ENCODE measurements at places on chromosomes 1 and 21. TPM values are rescaled to one million over a fixed set of nuclear protein-coding genes. Genes with fewer than 3 reads are reported as not detected.

DNA sequence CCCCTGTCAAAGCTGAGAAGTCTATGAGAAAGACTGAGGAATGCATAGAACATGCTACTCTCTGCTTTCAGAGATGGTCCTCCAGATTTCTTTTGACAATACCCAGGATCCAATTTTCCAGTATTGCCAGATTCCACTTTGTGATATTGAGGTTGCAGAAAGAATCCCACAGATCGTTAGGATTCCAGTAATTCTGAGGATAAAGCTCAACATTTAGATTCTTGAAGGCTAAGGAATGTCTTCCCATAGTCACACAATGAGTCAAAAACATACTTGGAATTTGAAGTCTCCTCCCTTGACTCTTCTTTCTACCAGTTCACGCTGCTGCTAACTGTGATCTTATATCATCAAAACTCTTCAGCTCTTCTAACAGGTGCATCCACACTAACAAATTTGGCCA, 57.1 kb downstream of the TNFSF18 start:
- DNase-seq, result no peak

DNA sequence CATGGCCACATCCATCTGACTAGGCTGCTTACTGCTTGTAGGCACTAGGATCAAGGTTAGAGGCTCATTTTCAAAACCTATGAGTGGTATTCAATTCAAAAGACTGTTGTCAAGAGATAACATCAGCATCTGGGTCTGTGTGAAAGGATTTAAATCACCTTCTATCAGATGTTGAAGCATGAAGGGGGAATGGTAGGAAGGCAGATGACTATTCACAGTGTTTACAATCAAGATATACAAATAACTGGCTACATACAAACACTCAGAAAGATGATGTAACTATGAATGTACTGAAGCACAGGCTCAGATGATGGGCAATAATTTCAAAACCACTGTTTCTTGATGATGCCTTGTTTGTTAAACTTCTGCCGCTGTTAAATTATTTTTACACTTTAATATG, 249.2 kb downstream of the SLC45A1 start:
- DNase-seq, result no peak

Gene C8A
- not detected for total RNA-seq

DNA sequence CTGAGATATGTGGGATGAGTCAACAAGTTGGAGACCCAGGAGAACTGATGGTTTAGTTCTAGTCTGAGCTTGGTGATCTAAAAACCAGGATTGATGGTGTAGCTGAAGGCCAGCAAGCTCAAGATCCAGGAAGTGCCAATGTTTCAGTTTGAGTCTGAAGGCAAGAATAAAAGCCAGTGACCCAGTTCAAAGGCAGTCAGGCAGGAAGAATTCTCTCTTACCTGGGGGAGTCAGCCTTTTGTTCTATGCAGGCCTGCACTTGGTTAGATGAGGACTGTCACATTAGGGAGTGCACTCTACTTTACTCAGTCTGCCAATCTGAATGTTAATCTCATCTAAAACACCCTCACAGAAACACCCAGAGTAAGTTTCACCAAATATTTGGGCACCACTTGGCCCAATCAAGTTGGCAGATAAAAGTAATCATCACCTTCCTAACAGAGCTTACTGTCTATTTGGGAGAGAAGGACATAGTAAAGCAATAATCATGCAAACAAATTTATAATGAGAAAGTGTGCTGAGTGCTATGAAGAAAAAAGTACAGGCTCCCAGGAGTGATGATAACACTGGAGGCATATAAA, 63.4 kb downstream of the TSEN15 start:
- no peak for DNase-seq

DNA sequence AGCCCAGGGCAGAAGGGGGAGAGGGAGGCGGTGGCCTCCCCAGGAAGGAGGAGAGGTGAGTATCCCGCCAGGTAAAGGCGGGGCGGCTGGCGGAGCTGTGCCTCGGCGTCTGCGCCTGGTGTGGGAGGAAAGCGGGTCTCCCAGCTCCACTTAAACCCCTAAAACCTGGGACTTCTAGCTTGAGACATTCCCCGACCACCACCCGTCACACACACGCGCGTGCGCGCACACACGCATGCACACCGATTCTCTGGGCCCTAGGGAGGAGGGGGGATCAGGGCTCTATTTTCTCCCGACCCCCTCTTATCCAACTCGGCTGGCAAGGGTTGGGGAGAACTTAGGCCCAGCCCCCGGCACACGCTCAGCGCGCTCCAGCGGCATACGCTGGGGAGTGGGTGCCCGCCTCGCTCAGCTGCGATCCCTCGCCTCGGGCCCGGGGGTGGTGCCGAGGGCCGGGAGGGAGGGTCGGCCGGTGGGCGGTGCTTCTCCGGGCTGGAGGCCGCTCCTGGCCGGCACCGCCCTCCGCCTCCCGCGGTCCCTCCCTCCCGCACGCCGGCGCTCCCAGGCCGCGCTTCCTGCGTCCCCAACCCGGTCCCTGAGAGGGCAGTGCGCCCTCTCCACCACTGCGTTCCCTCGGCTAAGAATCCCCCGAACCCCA, at the start of gene TMEM51:
Gene TMEM51, plus strand, starts transcription at position 564 of the 658 bp plus-strand sequence. CDS start 61,341 bp downstream, outside the sequence.
- DNase-seq, result peak; percentile 60

- DNase-seq, result no peak
Observed at GRCh38 chr21:28885853-28886177, 106.9 kb downstream of the LTN1 start.

Gene OR14C36
- total RNA-seq, result not detected

Gene NES
- 43.2 TPM for total RNA-seq

DNA sequence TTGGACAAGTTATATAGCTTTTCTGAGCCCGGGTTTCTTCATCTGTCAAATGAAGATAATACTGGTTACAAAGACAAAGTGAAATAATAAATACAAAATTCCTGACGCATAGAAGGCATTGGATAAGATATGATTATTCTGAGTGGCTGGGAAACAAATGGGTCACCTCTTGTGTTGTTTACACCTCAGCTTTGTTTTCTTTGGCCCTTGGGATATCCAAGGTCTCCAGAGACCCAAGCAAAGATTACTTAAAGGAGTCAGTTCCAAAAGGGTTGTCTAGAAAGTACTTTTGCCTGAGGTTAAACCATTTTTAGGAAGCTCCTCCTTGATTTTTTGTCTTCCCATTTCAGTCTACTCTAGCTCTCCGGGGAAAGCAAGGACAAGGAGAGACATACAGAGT, 9.7 kb downstream of the KHDRBS1 start:
- DNase-seq, result no peak

DNA sequence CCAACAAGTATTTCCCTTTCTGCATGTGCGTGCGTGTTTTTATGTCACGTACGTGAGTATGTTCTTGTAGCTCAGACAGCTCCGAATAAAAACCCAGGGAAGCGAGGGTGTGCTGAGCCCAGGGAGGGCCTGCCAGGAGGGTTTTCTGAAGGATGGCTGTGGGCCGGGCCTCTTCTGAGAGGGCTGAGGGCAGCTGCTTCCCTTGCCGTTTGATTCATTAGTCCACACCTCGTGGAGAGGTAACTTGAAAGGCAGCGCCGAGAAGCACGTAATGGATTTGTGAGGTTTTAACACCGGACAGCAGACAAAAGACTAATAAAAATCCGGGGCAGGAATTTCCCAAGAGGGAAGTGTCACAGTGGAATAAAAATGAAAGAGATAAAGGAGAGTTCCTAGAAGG, 29.5 kb downstream of the CD247 start:
- DNase-seq, result no peak

DNA sequence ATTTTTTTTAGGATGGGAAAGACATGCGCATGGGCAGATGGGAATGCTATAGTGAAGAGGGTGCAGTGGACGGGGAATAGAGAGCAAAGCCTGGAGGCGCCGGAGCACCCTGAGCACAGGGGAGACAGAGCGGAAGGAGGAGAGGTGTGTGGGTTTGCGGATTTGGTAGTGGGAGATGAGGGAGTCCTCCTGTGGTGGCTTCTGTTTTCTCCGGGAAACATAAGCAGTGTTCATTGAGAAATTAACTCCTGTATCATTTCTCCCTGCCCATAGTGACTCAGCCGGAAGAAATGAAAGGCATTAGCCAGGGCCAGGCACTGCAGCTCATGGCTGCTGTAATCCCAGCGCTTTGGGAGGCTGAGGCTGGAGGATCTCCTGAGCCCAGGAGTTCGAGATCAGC, 4.7 kb upstream of the PTPRF start:
- DNase-seq, result no peak

Gene CXADR
- 405 TPM for total RNA-seq

Gene FCER1A
- not detected for total RNA-seq

GRCh38 chr1:157249326-157249725, 111.1 kb upstream of the ETV3 start:
- no peak for DNase-seq

DNA sequence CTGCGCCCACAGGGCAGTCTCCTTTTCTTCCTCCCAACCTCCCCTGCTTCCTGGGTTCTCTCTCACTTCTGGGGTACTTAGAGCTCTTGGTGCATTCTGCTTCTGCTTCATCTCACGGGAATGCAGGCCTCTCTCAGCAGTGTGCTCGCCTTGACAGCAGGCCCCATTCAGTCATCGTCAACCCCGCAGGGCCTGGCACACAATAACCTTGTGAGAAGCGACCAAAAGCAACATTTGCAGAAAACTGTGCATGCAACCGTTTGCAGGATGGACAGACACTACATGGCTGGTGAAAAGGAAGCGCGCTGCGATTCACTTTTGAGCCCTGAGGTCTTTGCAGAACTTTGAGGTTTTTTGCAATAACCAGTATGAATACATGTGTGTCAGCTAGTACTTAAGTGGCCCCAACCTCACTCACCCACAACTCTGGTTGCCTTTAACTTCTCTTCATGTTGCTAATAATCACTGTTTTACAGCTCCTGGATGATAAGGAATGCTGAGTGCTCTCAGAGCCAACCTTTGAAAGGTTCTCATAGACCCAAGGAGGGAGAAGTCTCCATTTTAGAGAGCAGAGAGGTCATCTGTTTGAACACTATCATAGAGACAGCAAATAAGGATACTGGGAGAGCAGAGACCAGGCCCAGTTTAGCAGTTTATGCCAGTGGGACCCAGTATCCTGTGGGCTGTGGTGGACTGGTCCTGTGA, 2.5 kb upstream of the CD160 start:
- DNase-seq, result no peak

DNA sequence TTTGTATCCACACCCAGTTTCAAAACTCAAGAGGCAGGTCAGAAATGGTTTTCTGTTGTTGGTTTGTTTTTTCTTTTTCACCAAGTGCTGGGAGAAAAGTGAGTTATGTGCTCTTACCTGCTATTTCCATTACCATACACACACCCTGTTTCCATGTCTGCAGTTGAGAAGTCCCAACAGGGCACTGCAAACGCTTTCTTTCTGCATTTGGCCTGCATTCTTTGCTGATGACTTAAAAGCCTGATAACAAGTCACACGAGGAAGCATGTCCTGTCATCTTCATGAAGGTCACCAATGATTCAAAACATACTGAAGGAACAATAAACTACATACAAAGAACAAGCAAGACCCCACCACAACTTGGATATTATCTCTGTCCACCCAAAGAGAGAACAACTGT, 24.8 kb upstream of the KCNE1 start:
- DNase-seq, result no peak

GRCh38 chr1:67735206-67735605, 50.2 kb downstream of the GADD45A start:
- DNase-seq, result no peak

Gene RNF223
- total RNA-seq, result not detected

DNA sequence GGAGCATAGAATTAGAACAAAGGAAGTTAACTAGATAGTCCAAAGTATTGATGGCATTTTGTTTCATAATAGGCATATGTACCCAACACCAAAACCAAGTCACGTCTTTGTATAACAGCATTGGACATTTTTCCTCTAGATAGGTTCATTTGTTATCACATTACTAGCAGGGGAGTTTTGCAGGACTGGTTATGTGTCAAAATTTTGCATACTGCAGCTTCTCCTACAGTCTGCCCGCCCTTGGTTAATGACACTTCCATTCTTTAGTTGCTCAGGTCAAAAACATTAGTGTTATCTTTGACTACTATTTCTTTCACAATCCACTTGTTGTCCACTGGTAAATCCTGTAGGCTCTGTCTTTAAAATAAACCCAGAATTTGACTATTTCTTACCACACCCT, 8.9 kb downstream of the CAPZA1 start:
- DNase-seq, result no peak

Gene ABCA4
- 0.82 TPM for total RNA-seq

Gene FMOD
- total RNA-seq, result 1.6 TPM

DNA sequence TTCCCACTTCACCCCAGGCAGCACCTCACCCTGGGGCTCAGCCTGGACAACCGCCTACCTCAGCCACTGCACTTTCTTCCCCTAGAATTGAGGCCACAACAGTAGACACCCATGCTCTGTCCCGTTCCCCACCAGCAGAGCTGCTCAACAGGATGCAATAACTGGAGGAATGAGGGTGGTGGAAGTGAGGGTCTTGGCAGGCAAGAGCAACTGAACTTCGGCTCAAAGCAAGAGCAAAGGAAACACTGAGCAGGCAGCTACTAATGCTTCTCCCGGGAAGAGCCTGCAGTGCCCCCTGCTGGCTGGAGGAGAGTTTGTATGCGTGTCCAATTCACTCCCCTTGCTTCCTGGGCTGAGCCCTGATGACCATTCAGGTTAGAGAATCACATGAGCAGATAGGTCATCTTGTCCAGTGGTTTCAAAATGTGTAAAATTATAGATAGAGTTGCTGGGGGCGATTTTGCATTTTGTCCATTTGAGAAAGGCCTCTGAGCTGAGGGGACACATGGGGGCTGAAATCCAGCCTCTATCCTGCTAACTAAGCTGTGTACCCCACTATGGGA, 13.9 kb downstream of the NT5C1A start:
- DNase-seq, result no peak

Gene MYOC
- total RNA-seq, result under 0.01 TPM

Gene ARHGAP30
- 0.82 TPM for total RNA-seq

Gene SERPINC1
- total RNA-seq, result not detected

GRCh38 chr1:15008783-15009729, 144.5 kb upstream of the TMEM51 start:
- DNase-seq, result no peak

Gene KCNA2
- 3.7 TPM for total RNA-seq

Gene VSIG8
- total RNA-seq, result not detected

GRCh38 chr1:57615956-57616355, 192.1 kb upstream of the DAB1 start:
- DNase-seq, result no peak

DNA sequence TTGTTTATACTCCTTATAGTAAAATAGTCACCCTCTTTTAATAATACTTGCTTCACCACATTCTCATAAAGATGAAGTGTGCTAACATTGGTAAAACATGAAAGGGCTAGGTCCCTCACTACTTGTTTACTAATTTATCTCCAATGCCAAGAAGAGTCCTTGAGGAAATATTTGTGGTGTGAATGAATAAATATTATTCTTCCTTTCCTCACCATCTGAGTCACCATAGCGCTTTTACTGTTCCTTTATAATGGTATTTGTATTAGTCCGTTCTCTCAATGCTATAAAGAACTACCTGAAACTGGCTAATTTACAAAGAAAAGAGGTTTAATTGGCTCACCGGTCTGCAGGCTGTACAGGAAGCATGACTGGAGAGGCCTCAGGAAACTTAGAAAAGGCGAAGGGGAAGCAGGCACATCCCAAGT, 222.8 kb upstream of the ZRANB2 start:
- no peak for DNase-seq

- no peak for DNase-seq
Observed at GRCh38 chr1:155242805-155243358, 12.4 kb downstream of the ENTREP3 start.

All from frontal cortex (tissue), 4 donors.